Cardiac fibroblast (primary cell): ENCODE measurements at places on chromosomes 13 and 19.
A peak's percentile ranks its signal among the peaks of the same experiment; 100 is the strongest.

DNA sequence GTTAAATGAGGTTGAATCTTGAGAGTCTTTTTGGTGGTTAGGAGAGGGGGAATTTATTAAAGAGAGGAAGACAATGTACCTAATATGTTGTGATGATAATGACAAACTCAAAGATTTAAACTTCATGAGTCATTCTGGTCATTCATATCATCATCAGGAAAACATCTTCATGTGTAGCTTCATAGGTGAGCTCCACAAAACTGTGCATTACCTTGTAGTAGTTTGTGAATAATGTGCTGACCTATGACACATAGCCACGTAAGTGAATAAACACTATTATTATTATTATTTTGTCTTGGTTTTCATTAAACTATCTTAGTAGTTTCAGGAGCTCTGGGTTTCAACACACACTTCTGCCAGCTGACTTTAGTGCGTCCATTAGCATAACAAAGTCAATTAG, 997 bp upstream of the GPC6 start:
- no peak for DNase-seq

DNA sequence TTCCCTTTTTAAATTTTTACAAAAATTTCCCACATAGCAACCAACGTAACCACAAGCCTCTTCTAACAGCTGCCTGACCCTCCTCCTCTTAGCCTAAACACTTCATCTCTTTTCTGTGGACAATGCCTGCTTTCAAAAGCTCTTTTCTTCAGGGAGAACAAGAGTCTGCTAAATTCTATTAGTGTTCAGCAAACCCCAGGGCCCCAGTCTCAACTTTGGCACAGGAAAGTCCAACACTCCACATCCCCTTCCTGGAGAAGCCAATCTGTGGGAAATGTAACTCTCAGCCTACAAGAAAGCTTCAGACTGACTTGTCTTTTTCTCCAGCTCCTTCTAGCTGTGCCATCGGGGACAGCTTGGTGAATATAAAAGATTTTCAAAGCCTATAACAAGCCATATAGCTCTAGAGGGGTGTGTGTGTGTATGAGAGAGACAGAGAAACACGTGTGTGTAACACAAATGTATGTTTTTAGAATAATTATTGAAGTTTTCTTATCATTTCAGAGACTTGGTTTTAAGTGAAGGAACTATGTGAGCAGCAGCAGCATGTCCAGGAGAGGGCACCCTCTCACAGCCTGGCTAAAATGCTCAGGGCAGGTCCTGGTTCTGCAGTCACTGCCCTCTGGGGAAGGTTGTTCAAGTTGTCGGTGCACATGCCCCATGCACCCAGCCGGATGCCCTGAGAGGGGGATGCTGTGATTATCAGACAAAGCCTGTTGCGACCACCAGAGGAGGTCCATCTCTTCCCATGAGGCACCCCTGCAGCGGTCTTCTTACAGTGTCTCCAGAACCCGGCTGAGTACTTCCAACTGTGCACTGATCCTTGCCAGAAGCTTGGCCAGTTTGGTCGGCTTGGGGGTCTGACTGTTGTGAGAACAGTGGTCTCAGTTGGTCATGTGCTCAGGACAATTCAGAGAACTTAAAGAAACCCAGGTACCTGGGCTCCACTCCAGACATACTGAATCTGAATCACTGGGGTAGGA, 34.4 kb downstream of the CCDC70 start:
- DNase-seq: peak; percentile 78

DNA sequence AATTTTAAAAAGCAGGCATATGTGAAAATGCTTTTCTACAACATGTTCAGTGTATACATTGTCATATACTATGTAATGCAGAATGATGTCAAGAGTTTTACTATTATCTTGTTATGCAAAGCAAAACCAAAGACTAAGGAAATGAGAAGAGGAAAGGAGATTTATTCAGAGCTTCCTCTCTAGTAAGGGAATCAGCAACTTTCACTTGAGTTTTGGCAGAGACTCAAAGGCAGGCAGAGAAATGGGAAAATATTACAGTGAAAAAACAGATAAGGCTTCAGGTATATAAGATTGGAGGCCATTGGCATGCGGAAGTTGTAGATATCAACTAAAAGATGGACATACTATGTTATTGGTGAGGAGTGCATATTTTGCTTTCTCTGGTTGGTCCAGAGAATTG, 512.0 kb upstream of the PCDH20 start:
- DNase-seq: no peak

- peak; percentile 73 for DNase-seq
These were observed 195.7 kb upstream of the UBL3 start for GRCh38 chr13:30045916-30046704.

GRCh38 chr13:71587817-71588216, 279.2 kb downstream of the DACH1 start:
- DNase-seq: no peak

- peak; percentile 50 for DNase-seq
These were observed 7.0 kb upstream of the MYDGF start for GRCh38 chr19:4676955-4677731.

DNA sequence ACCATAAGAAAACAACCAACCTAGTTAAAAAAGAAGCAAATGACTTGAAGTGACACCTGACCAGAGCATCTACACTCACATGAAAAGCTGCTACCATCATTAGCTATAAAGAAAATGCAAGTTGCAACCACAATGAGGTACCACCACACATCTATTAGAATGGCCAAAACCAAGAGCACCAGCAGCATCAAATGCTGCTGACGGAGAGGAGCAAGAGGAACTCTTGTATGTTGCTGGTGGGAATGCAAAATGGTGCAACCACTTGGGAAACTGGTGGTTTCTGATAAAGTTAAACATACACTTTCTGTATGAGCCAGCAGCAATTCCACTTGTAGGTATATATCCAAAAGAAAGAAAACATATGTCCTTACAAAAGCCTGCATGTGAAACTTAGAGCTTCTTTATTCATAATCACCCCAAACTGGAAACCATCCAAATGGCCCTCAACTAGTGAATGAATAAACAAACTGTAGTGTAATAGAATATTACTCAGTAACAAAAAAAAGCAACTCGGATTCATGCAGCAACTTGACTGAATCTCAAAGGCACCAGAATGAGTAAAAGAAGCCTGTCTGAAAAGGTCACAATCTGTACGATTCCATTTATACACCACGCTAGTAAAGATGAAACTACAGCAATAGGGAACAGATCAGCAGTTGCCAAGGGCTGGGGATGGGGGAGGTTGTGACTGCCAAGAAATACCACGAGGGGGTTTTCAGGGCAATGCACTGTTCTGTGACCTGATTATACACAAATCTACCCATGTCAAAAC, 60.9 kb upstream of the RANBP3 start:
- DNase-seq: no peak

GRCh38 chr19:50412419-50412818, 6.3 kb upstream of the SPIB start:
- DNase-seq: no peak

DNA sequence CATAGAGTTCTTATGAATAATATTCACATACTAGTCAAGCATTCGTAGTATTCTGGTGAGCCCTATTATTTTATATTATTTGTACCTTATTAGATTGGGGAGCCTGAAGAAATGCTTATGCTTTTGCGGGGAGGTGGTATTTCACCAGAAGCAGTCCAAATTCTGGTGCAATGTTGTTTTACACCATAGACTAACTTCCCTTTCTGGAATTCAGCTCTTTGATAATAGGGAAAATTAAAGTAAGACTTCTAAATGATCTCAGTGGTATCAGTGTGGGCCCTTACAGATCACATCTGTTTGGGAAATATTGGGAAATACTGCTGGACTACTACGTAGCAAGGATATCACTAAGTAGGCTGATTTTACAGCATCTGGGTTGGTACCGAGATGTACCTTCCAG, 34.2 kb downstream of the KCTD12 start:
- no peak for DNase-seq

DNA sequence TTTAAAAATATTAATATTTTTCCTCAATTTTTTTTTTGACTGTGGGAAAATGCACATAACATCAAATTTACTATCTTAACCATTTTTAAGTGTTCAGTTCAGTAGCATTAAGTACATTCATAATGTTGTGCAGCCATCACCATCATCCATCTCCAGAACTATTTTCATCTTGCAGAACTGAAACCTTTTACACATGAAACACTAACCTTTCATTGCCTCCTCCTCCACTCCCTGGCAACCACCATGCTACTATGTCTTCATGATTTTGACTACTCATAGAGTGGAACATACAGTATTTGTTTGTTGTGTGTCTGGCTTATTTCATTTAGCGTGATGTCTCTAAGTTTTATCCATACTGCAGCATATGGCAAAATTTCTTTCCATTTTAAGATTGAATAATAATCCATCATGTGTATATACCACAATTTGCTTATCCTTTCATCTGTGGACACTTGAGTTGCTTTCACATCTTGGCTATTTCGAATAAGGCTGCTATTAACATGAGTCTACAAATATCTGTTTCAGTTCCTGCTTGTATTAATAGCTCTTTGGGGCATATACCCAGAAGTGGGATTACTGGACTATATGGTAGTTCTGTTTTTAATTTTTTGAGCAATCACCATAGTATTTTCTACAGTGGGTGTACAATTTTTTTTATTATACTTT, 376.4 kb downstream of the MTUS2 start:
- no peak for DNase-seq

GRCh38 chr19:2574478-2574931, 98.6 kb downstream of the GADD45B start:
- no peak for DNase-seq

DNA sequence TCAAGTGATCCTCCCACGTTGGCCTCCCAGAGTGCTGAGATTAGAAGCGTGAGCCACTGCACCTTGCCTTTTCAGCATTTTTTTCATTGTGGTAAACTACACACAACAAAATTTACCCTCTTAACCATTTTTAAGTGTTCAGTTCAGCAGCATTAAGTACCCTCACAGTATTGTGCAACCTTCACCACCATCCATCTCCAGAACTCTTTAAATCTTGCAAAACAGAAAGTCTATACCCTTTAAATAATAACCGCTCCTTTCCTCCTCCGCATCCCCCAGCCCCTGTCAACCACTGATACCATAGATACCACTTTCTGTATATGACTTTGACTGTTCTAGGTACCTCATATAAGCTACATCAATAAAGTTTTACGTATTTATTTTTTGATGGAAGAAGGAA, 20.8 kb upstream of the CASP14 start:
- DNase-seq: no peak

- DNase-seq: no peak
These were observed 144.4 kb downstream of the ZNF675 start for GRCh38 chr19:23542562-23542961.
